Erythroblast (primary cell): ENCODE measurements at places on chromosomes 2 and 18.

DNA sequence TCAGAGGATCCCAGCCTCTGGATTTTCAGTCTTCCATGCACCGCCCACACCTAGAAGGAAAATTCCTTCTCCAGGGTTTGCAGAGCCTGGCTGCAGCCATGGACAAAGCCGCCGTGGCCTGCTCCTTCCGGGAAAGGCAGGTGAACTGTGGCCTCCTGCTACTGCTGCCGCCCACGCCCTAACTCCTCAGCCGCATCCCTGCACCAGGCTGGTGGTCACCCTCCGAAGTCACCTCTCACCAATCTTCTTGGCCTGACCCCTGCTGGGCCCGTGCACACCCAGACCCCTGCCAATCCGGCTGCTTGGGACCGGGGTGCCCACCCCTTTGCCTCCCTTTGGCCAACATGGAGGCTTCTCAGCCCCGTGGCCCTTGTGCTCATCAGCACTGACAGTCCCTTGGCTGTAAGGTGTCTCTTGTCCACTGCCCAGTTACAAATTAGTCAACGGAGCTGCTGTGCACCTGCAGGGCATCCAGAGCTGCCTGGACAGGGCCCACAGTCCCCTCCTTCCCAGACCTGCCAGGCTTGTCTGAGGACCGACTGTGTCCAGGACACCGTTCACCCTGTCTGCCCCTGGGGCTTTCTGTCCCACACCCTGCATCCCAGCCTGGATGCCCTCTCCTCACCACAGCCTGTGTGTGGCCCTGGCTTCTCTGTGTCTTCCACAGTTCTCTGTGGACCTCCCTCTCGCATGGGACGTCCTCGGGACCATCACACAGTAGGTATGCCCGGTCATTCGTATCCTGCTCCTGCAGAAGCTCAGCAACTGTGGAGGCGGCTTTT lies 130.1 kb upstream of the TPO start:
- DNase-seq = no peak

GRCh38 chr2:206063635-206064034 lies 22.3 kb downstream of the INO80D start:
- no peak for DNase-seq

GRCh38 chr2:72023678-72024390 lies 123.8 kb downstream of the CYP26B1 start:
- DNase-seq = no peak

GRCh38 chr18:26637324-26637723 lies 89.0 kb upstream of the KCTD1 start:
- no peak for DNase-seq
